Activated gamma-delta T cell treated with anti-CD3 and anti-CD28 coated beads, Interleukin-2, amount 50 U/mL, for 16 hours (primary cell): ENCODE measurements at places on chromosomes 4 and X.

DNA sequence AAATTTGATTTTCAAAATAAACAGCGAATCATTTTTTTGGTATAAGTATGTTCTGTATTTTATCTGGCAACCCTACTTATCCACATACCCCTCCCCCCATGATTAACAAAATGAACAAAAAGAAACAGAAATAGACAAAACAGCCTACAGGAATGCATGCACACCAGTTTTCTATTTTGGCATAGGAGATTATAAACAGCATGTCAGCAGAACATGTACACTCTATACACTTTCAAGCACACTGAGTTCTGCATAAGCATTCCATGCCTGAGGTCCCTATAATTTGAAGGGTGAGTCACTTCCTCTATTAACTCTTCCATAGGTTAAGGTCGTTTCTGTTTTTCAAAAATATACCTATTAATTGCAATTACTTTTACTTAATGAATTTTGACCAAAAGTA lies 28.0 kb upstream of the ZNF280C start:
- no peak for DNase-seq

- DNase-seq = no peak
These were observed 177.7 kb upstream of the PPARGC1A start for GRCh38 chr4:24067367-24068193.

- DNase-seq = no peak
These were observed 198.8 kb downstream of the CBR4 start for GRCh38 chr4:168811207-168811606.

- DNase-seq = no peak
These were observed 230.9 kb downstream of the SOX3 start for GRCh38 chrX:140273921-140274320.

DNA sequence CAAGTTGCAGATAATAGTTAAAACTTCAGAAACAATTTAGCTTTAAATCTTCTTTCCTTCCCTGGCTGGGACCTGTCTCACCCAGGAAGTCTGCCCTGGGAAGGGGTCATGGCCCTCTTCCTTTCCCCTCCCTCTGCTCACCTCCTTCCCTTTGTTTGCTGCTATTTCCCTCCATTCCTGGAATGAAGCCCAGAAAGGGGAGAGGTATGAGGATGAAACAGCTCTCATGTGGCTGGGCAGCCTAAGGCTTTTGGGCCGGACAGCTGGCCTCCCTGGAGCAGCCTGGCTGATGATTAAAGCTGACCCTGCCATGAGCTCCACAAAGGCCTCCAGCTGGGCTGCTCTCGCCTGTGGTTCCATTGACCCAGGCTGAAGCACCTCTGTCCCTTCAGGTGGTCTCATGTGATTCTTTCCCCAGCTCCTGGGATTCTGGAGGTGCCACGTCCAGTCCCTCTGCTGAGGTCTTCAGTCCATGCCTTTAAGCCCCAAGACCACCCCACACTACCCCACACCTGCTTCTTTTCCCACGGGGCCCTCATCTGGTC lies 202.1 kb downstream of the PTTG2 start:
- DNase-seq = no peak

DNA sequence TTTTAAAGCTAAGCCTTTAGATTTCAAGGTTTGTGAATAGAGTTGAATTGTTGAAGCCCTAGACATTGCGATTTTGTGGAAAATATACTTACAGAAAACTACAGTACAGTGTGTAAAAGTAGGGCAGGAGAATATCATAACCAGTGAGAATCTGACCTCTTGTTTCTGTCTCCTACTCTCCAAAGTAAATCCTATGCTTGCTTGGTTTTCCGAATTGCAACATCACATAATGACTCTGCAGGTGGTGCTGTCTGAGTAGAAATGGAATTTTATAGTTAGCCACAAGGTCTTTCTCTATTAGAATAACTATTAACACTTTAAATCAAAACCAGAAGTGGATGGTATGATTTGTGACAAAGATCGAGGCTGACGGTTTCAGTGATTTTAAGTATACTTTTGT lies 505.6 kb downstream of the RAPGEF2 start:
- no peak for DNase-seq

- DNase-seq = no peak
These were observed 276.1 kb downstream of the NR3C2 start for GRCh38 chr4:148166132-148166591.

DNA sequence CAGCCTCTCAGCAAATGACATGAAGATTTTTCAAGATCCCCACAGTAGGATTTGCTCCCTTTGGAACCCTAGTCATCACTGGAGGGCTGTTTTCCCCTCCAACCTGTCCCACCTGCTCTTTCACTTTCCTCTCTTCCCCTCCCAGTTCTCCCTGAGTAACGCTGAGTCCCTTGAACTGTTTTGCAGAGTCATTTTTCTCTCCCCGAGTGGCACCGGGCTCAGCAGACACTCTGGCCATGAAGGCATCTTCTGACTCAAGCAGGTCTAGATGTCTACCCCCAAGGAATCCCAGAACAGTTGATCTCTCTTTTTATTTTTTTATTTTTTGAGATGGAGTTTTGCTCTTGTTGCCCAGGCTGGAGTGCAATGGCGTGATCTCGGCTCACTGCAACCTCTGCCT lies 52.2 kb downstream of the HTRA3 start:
- DNase-seq = no peak

DNA sequence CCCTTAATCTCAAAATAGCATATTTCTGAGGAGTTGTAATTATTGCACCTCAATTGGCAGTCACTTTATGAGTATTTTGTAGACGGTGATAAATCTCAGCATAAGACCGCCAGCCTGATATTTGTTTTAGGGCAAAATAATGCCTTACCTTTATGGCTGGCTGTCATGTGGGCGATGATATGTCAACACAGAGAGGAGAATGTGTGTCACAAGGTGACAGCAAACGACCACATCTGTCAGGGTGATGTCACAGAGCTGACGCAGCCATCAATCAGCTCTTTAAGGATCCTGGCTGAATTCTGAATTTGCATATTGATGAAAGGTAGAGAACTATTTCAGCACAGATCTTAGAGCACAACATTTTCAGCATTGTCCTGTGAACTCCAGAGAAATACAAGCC lies 209.7 kb downstream of the CEP135 start:
- DNase-seq = no peak

DNA sequence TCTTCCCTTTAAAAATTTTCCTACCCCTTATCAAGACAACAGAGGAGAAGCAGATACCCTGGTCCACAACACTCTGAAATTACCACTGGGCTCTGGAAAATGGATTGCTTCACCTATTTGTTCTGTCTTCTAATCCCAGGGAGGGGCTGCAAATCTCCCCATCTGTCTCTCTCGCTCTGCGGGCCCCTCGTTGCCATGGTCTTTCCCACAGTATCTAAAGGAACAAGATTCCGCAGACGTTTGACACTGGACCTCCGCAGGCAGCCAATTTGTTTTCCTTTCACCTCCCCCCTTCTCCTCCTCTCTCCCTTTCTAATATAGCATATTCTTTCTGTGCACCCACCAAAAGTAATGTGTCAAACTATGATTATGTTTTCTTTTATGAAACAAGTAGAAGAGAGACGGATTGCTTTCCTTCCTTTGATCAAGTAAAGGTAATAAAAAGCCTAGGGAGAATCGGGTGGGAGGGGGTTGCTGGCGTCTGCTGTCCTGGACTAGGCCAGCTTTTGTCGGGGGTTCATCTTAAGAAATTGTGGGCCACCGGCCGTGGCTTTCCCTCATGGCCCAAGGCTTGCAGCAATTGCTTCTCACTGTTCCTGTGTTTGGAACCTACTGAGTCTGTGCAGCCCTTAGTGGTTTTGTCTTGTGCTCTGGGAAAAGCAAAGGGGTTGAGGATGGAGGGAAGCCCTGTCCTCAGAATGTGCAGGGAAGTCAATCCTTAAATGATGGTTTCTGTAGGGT lies 81.0 kb downstream of the MGST2 start:
- no peak for DNase-seq

DNA sequence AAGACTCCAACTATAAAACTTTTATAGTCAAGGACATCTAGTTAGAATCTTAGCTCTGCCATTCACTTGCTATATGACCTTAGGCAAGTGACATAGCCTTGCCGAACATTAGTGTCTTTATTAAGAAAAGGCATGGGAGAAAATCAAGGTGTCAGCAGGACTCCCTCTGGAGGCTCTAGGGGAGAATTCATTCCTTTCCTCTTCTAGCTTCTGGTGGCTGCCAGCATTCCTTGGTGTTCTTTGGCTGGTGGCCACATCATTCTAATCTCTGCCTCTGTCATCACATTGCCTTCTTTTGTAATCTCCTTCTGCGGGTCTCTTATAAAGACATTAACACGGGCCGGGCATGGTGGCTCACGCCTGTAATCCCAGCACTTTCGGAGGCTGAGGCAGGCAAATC lies 99.8 kb downstream of the PPP1R2C start:
- no peak for DNase-seq

GRCh38 chrX:55487143-55487542 lies 2.5 kb downstream of the USP51 start:
- DNase-seq = no peak

DNA sequence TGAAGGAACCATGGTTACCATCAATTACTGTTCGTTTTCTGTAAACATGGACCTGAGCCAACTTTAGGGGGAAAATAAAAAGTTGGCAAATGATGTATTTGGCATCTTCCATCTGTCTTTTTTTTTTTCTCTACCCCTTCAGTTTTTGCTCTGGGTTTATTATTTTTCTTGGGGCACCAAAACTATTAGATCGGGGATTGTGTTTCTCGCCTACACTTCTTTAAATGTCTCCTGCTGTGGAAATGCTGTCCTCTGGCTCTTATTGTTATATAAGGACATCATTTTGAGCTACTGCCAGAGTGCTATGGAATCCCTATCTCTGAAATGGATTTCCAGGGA lies 234.0 kb upstream of the SLIT2 start:
- DNase-seq = no peak

- DNase-seq = no peak
These were observed 2.2 kb downstream of the TREX2 start for GRCh38 chrX:153443476-153444332.

GRCh38 chrX:130176354-130176776 lies 4.6 kb downstream of the RAB33A start:
- no peak for DNase-seq

DNA sequence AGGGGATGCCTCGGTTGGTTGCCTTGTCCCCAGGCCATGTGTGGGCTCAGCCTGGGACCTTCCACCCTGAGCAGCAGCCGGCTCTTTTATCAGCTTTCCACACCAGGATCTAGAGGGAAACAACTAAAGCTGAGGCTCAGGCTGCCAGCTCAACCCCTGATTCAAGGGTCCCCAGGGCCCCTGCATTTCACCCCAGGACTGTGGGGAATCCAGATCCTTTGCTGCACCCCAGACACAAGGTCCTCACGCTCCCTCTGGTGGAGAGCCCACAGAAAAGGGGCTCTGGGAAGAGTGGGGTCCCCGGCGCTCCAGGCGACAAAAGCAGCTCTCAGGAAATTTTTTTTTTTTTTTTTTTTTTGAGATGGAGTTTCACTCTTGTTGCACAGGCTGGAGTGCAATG lies 64.3 kb downstream of the ZFYVE28 start:
- DNase-seq = no peak
